ENCODE measurements at places on chromosomes 13 and 19.
A peak's percentile ranks its signal among the peaks of the same experiment; 100 is the strongest.

- DNase-seq: no peak
Observed at GRCh38 chr13:50636007-50636704, 207.3 kb downstream of the DLEU7 start.

DNA sequence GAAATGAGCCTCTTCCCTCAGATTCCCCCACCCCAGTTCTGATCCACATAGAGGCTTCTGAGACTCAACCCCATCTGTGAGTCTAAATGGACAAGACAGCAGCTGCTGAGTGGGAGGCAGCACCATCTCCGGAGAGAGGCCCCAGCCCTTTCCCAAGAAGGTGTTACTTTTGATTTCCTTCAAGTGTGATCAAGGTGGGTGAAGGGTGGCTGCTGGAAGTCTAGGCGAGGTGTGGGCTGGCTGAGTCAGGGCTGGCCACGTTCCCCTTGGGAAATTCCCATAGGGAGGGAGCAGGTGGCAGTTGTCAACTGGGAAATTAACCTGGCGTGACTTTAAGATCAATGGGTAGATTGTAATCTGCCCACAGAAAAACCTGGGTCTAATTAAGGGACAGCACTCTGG, 148.0 kb downstream of the FOXO1 start:
- DNase-seq: peak; percentile 60

DNA sequence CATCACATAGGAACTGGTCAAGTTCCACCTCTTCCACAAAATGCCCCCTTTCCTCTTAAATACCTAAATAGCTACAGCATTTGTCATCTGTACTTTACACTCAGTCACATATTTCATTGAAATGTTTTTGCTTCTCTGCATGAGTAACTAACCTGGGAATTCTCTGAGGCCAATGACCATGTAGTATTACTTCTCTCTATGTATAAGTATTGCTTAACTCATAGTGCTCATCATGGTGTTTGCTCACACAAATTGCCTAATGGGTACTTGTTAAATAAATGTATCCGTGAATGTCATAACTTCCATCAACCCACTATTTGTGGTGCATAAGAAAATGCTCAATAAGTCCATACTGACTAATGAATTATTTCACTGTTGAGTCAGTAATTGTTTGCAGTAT, 115.5 kb downstream of the FGF14 start:
- no peak for DNase-seq

DNA sequence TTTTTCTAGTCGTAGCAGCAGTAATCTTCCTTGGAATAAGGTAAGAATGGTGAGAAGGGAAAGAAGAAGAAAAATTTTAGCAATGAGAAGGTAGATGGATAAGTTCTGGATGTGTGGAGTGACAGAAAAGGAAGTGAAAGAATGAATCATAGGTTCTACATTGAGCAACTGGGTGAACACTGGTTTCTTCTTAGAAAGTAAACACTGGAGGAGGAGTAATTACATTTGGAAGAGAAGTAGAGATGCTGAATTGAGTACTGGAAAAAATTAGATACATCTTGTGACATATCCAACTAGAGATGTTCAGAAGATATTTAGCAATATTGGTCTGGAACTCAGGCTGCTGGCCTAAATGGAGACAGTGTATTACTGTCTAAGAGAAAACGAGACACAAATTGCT, 148.5 kb downstream of the GPC5 start:
- DNase-seq: no peak

GRCh38 chr13:95426631-95427030, 125.4 kb upstream of the ABCC4 start:
- DNase-seq: no peak

DNA sequence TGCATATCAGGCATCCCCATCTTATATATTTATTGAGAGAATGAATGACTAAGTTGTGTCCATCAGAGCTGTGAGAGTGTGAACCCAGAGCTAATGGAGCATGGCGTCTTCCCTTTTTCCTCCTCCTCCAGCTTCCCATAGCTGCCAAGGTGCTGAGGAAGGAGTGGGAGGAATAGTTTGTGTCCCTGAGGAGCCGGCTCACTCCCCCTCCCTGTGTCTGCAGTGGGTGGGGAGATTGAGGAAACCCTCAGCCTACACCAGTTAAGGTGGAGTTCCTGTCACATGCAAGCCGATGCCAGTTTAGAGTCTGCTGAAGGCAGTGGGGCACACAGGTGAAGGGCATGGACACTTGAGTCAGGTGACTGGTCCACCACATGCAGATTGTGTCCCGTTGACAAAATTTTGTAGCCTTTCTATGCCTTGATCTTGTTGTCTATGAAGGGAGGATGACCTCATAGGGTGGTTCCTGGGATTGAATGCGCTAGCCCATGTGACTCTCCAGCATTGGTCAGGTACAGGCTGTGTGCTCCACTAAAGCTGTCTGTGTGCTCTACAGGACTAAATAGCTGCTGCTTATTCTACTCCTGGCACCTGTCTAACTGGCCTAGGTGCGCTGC, 47.6 kb upstream of the GPI start:
- no peak for DNase-seq

DNA sequence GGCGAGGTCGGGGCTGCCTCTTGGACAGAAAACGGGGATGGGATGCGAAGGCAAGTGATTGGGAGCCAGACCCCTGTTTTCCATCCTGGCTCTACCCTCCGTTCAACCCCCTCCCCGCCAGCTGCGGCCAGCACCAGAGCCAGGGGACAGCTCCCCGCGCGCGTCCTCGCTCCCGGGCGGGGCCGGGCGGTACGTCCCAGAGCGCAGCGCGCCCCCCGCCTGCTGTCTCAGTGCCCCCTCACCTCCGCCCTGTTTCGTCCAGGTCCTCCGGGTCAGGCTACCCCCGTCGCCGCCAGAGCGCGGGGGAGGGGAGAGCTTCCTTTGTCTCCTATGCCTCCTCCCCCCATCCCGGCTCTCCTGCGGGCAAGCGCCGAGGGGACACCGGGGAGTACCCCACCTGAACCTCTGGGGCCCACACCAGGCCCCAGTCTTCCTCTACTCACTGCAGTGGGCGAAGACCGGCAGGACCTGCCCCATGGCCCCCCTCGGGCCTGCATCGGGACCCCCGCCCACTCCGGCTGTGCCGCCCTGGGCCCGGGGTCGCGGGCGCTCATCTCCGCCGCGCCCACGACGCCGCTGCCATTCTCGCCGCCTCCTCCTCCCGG, 396 bp downstream of the RTN2 start:
- no peak for DNase-seq

GRCh38 chr19:38412961-38413360, 10.1 kb downstream of the FAM98C start:
- no peak for DNase-seq

GRCh38 chr19:13796301-13797057, 1.2 kb downstream of the ZSWIM4 start:
- DNase-seq: no peak

DNA sequence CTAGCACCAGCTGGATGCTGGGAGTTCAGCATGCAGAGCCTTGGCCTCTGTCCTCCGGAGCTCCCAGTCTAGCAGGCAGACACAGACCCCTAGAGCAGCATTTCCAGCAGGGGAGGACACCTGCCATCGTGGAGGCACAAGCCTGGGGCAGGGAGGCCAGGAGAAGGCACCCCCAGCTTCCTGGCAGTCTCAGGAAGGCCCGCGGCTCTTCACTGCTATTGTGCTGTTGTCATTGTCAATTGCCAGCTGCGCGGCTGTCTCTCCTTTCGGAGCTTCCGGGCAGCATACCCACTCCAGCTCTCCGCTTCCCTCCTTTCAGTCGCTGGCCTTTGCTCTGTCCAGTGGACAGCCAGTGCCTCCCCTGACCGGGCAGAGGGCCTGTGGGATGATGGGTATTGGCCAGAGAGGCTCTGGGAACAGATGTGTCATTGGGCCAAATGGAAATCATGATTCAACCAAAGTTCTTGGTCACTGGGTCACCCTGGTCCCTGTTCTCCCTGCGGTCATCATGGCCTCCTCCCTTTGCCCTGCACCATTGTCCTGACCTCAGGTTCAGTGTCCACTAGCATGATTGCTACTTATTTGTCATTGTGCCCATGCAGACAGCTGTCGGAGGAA, 93.0 kb downstream of the SLC7A1 start:
- no peak for DNase-seq

Data from activated gamma-delta T cell treated with anti-CD3 and anti-CD28 coated beads, Interleukin-2, amount 50 U/mL, for 16 hours (primary cell).